ENCODE measurements at places on chromosomes 6 and 20. TPM values are rescaled to one million over a fixed set of nuclear protein-coding genes. Genes with fewer than 3 reads are reported as not detected.

SLC22A1 gene
- total RNA-seq, result 0.35 TPM

SYNE1 gene
- 140 TPM for total RNA-seq

DNA sequence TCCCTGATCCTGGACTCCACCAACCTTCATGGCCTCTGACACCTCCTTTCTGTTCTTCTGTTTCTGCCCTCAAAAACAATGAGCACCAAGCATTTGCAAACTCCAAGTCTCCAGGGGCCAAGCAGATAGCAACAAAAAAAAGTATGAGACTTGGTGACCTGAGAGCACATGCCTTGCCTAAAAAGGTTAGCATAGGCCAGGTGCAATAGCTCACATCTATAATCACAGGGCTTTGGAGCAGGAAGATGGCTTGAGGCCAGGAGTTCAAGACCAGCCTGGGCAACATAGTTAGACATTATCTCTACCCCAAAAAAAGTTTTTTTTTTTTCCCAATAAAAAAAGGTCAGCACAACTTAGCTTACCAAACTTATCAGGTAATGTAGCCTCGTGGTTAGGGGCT, 13.7 kb upstream of the HM13 start:
- DNase-seq, result no peak

DNA sequence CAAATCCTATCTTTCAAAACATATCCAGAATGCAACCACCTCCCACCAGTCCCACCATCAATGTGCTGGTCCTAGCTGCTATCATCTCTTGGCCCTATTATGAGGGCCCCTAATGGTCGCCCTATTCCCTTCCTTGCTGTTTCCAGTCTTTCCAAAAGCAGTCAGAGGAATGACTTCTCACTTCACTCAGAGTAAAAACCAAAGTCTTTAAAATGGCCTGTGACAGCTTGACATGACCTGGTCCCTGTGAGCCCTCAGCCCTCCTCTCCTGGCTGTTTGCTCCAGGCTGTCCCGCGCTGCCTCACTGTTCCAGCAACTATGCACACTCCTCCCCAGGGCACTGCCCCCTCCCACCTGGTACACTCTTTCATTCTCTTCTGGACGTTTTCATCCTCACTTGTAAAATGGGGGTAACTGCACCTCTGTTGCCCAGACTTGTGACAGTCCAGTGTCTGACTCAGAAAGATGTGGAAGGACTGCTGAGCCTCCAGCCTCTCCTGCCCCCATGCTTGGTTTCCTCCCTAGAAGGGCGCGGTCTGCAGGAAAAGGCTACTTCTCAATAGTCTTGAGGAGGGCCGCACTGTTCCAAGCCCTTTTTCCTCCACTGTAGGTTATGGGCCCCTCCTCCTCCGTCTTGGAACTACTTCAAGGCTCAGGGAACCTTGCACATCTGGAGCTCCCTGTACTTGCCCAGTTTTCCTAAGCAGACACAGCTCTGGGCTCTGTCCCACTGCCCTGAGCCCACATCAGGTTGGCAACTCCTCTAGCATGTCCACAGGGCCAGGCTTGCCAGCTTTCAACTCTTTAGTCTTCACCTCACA, 64.7 kb downstream of the MYH7B start:
- DNase-seq, result no peak

GRCh38 chr6:45929421-45930361, 86.0 kb downstream of the CLIC5 start:
- no peak for DNase-seq

ANKRD6 gene
- 4.8 TPM for total RNA-seq

DNA sequence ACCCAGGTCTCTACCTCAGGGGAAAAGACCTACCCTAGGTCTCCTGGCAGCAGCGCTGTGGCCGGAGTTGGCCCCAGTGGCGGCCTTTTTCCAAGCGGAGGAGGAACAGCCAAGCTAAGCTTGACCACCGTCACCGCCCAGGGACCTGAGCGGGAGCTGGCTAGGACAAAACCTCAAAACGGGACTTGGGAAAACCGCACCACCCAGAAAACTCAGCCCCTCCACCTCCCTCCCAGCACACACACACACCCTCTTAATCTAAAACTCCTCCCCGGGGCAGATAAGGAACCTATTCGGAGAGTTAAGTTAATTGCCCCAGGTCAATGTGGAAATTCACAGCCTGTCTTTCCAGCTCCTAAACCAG, 2.7 kb upstream of the TRERF1 start:
- no peak for DNase-seq

BEND3 gene
- 13.1 TPM for total RNA-seq

RAMACL gene
- 0.33 TPM for total RNA-seq

DNA sequence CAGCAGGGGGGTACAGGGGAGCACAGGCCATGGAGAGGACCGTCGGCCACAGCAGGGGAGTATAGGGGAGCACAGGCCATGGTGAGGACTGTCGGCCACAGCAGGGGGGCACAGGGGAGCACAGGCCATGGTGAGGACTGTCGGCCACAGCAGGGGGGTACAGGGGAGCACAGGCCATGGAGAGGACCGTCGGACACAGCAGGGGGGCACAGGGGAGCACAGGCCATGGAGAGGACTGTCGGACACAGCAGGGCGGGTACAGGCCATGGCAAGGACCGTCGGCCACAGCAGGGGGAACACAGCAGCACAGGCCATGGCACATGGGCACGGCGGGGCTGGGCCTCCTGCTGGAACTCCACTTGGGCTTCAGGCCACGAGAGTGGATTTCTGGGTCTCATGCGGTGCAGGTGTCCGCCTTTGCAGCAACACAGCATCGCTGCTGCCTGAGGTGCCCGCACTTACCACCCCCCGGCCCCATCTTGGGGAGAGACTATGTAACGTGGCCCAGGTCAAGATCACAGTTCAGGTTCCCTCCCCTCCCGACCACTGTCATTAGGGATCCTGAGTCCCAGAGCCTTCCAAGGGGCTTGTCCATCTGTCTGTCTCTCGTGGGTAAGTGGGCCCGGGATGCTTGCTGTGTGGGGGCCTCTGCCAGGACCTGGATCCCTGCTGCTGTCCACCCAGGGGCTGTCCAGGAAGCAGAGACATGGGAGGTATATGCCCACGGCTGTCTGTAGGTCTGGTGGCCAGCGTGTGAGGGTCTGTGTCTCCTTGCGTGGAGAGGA, 2.5 kb downstream of the NPBWR2 start:
- DNase-seq, result no peak

All from OCI-LY7 (cell line).